ENCODE measurements at places on chromosomes 13 and 19. TPM values are rescaled to one million over a fixed set of nuclear protein-coding genes. Genes with fewer than 3 reads are reported as not detected.

Gene IGFL2
- total RNA-seq: not detected

DNA sequence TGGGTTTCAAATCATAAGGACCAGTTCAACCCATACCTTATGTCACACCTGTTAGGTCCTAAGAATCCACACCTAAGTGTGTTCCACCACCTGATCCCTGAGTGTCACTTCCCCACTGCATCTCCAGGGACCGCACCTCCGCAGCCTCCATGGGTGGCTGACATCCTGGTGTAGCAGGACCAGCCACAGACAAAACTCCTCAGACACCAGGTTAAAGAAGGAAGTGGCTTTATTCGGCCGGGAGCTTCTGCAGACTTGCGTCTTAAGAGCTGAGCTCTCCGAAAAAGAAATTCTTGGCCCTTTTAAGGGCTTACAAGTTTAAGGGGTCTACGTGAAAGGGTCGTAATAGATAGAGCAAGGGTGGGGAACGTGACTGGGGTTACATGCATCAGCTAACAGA is 509.9 kb downstream of the MYO16 start:
- no peaks in the 10 kb centered on the region for H3K4me1 ChIP-seq
- H3K27me3 ChIP-seq: no peaks in the 10 kb centered on the region
- H3K36me3 ChIP-seq: no peaks in the 10 kb centered on the region
- H3K27ac ChIP-seq: no peak overlapping the region

DNA sequence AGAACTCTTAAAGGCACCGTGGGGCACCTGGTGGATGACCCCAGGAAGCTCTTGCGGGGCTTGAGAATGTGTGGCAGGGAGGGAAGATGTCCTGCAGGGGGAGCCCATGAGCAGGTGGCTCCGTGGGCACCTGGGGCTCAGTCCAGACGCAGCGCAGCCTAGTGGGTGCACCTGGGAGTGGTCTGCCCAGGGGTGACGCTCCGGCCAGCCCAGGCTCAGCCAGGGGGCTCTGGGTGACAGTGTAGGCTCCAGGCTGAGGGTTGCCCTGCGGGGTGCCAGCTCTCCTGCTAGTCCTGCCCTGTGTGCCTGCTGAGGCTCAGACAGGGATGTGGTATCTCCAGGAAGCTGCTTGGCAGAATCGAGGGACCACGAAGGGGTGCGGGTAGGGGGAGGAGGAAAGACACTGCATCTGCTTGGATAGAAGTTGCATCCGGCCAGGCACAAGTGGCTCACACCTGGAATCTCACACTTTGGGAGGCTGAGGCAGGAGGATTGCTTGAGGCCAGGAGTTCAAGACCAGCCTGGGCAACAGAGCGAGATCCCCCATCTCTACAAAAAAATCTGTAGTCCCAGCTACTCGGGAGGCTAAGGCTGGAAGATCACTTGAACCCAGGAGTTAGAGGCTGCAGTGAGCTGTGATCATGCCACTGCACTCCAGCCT is 15.0 kb upstream of the PGLS start:
- no peaks in the 10 kb centered on the region for H3K36me3 ChIP-seq
- H3K4me1 ChIP-seq: no peaks in the 10 kb centered on the region
- H3K27me3 ChIP-seq: no peaks in the 10 kb centered on the region
- DNase-seq: peak; percentile 82

- DNase-seq: no peak
- no peak overlapping the region for H3K27ac ChIP-seq
- no peaks in the 10 kb centered on the region for H3K27me3 ChIP-seq
- H3K36me3 ChIP-seq: no peaks in the 10 kb centered on the region
Observed at GRCh38 chr19:40271706-40272105, 13.4 kb downstream of the AKT2 start.

DNA sequence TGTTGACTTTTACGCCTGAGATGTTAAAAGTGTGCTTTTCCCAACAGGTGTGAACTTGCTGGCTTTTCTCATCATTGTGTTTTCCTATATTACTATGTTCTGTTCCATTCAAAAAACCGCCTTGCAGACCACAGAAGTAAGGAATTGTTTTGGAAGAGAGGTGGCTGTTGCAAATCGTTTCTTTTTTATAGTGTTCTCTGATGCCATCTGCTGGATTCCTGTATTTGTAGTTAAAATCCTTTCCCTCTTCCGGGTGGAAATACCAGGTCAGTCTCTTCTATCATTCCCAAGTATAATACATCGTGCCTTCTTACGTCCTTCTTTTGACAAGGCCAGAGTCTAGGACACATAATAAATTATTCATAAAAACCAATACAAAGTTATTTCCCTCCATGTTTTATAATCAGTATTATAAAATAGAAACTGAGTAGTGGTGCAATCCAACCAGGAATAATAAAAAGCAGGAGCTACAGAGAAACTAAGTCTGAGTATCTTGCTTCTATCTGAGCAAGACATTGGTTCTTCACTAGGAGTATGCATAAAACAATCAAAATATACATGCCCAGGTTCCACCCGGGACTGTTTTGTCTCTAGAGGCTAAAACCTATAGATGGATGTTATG is 57.9 kb downstream of the RXFP2 start:
- no peak for DNase-seq
- no peaks in the 10 kb centered on the region for H3K36me3 ChIP-seq
- no peak overlapping the region for H3K4me3 ChIP-seq
- no peaks in the 10 kb centered on the region for H3K27me3 ChIP-seq

- H3K36me3 ChIP-seq: no peaks in the 10 kb centered on the region
- H3K27me3 ChIP-seq: no peaks in the 10 kb centered on the region
- no peaks in the 10 kb centered on the region for H3K4me1 ChIP-seq
- H3K4me3 ChIP-seq: no peak overlapping the region
Observed at GRCh38 chr13:43472980-43473379, 313.8 kb downstream of the ENOX1 start.

DNA sequence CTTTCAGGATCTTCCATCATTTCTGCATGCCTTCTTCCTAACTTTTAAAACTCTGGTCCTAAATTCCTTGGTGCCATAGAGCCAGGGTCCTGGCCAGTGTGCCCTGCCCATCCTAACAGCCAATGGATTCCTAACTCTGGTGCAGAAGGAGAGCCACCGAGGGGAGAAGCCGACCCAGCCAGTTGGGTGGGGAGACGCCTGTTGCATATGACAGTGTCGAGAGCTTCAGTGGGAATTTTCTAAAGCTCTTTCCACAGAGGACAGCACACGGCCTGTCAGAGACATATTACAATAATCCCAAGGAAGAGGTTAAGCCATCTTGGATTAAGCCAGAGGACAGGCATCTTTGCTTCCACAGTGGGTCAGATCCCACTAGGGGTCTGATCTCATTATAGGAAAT is 180.4 kb downstream of the ZNF536 start:
- H3K4me1 ChIP-seq: no peaks in the 10 kb centered on the region
- no peak for DNase-seq
- H3K27me3 ChIP-seq: no peaks in the 10 kb centered on the region
- no peak overlapping the region for H3K4me3 ChIP-seq
- H3K36me3 ChIP-seq: no peaks in the 10 kb centered on the region
